ENCODE measurements at places on chromosomes 11 and 22. TPM values are rescaled to one million over a fixed set of nuclear protein-coding genes. Genes with fewer than 3 reads are reported as not detected.

The SCARF2 gene
- 0.16 TPM for total RNA-seq

The SLC25A45 gene
- 15.4 TPM for total RNA-seq

The CDC42BPG gene
- total RNA-seq: 0.54 TPM

The MYEOV gene
- not detected for total RNA-seq

The AGBL2 gene
- 2.9 TPM for total RNA-seq

Data from activated naive CD8-positive, alpha-beta T cell treated with anti-CD3 and anti-CD28 coated beads for 36 hours (primary cell).